Heart right ventricle (tissue), 16 donors: ENCODE measurements at places on chromosomes 11 and 22.

DNA sequence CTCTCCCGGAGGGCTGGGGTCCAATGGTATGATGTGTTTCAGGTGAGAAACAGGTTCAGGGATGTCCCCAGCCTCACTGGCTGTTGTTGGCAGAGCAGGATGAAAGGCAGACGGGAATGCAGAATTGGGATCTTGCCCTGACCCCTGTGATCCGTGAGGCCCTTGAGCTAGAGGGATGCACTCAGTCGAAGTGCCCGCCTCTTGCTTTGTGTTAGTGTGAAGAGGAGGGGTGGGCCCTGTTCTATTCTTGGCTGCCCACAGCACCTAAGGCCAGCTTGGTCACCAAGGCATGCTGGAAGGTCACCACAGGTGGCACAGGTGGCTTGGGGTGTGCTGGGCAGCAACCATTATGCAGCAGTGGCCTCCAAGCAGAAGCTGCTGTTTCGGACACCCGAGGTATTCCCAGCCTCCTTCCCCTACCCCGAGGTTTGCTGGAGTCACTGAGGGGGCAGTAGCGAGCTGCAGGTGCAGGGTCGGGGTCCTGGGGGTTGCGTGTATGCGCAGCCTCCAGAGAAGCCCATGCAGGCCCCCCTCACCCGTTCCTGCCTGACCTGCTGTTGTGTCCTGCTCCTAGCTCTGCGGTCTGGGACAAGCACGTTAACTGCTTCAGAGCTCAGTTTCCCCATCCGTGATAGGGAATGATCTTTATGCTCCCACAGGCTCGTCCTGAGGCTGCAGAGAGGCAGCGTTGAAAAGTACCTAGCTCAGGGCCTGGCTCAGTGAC is 13.0 kb downstream of the LRP5 start:
- no peak for DNase-seq

- no peak for DNase-seq
Measured at GRCh38 chr22:22342697-22343580, 98.4 kb downstream of the VPREB1 start.

GRCh38 chr11:34599406-34599945 is 21.4 kb upstream of the EHF start:
- DNase-seq, result no peak

GRCh38 chr11:94028436-94028835 is 7.3 kb downstream of the HEPHL1 start:
- DNase-seq, result no peak

DNA sequence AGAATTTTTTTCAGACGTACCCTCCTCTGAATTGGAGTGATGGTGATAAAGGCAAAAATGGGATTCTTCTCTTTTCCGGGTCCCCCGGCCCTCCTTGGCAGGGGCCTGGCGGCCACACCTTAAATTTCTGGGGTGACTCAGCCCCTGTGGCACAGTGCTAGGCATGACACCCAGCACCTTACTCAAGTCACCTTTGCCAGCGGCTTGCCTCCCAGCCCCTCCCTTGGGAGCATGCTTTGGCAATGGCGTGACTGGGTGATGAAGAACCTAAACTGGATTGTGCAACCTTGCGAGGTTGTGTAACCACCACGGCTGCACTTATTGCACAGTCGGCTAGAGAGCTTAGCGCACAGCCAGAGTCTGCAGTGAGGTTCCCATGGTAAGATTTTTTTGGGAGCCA is 16.2 kb upstream of the LDLRAD3 start:
- no peak for DNase-seq

DNA sequence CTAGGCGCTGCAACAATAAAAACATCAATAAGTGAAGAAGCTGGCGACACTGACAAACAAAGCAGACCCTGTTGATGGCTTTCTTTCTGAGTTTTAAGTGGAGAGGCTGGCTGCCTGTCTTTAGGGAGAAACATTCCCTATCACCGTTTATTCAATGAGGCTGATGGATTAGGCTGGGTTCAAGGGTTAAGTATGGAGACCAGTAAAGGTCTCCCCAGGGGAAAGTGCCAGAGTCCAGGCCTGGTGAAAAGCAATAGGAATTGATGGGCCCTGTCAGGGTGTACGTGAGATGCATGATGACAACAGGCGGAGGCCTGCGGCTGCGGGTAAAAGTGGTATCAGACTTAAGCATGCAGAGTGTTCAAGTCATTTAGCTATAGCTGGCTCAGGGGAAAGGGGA is 102.6 kb downstream of the ALX4 start:
- DNase-seq, result no peak

GRCh38 chr11:73047773-73048371 is 94.2 kb downstream of the FCHSD2 start:
- DNase-seq, result no peak

DNA sequence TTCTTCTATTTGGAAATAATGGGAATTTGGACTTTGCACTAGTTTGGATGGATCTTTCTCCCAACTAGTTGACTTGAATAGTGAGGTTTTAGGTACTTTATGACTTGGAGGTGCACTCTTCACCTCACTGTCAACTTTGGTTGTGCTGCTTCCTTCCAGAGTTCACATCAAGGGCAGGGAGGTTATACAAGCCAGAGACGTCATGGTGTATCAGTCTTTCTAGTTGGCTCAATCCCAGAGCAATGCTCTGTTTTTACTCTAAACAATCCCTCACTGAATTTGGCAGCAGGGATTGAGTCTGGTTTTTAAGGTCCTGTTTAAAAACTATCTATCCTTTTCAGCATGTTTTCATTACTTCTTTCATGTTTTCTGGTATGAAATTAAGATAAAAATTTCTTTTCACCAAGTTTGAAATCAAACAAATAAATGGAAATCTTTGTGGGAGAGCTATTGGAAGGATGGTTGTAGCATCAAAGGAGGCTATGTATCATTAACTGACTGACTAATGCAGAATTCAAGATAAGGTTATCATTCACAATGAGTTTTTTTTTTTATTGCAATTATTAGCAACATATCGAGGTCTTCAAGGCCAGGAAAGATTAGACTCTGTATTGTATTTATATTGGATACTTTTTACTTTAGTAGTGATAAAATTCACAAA is 28.0 kb upstream of the ZBED5 start:
- DNase-seq, result peak; percentile 60

GRCh38 chr11:105937331-105937730 is 84.7 kb downstream of the MSANTD4 start:
- no peak for DNase-seq

DNA sequence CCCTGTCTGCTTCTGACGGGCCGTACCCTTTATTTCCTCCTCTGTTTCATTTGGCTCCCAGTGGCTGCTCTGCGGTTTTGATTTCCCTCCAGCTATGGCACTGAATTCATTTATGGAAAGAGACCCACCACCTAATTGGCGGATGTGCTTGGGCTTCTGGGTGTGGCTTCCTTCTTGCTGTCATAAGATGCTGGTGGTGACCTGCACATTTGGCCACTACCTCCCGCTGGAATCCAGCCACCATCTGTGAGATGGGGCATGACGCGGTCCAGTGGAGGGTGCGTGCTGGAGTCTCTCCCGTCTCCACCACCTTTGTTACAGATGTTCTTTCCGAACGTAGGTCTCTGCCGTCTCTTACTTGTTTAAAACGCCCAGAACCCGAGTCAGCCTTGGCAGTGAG is 47.7 kb upstream of the FADD start:
- DNase-seq, result no peak

DNA sequence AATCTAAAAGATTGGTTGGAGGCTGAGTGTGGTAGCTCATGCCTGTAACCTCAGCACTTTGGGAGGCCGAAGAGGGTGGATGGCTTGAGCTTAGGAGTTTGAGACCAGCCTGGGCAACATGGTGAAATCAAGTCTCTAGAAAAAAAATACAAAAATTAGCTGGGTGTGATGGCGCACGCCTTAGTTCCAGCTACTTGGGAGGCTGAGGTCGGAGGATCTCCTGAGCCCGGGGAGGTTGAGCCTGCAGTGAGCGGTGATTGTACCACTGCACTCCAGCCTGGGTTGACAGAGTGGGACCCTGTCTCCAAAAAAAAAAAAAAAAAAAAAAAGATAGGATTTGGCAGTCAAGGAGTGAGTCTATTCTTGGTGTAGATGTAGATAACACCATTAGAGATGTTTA is 10.6 kb downstream of the FOLR1 start:
- DNase-seq, result no peak

GRCh38 chr11:67503119-67504004 is 1.8 kb downstream of the PITPNM1 start:
- DNase-seq, result no peak

DNA sequence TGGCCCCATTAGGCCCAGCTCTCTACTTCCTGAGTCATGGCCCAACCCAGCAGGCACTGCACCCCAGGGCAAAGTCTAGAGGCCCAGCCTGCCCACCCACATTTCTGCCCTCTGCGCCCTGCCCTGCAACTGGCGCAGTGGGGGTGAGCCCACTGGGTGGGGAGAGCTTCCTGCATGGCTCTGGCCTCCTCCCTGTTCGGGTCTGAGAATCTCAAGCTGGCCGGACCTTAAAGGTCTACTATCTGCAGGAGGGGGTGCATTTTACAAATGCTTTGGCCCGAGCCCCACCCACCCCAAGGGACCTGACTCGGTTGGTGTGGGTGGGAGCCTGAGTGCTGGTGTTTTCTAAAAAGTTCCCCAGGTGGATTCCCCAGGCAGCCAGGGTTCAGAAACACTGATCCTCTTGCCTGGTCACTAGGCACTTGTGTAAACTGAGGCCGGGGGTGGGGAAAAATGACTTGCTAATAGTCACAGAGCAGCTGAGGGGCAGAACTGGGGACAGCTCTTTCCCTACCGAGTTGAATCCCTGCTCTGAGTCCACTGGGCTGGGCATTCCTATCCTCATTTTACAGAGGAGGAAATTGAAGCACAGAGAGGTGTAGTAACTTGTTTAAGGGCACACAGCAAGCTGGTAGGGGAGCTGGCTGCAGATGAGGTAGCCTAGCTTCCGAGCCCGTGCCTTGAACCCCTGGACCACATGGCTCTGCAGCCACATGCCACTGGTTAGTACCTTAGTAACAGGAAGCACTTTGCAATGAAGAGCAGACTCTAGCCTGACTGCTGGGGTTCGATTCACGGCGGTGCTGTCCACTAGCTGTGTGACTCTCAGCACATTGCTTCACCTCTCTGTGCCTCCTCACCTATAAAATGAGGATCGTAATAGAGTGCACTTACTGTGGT is 36.3 kb downstream of the CD82 start:
- DNase-seq, result no peak

DNA sequence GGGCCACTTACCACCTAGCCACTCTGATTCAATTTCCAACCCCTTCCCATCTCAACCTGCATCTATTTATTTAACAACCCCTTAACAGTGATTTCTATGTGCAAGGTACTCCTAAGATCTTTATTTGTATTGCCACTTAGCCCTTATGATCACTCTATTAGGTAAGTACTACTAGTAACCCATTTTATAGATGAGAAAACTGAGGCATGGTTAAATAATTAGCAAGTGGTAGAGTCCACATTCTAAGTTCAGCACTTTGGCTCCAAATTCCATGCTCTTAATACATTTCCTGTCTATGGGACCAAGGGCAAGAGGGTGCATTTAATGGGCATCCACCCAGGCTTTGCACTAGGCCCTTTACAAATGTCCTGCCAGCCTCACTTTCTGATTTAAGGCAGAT is 38.1 kb upstream of the CSNK2A3 start:
- no peak for DNase-seq

DNA sequence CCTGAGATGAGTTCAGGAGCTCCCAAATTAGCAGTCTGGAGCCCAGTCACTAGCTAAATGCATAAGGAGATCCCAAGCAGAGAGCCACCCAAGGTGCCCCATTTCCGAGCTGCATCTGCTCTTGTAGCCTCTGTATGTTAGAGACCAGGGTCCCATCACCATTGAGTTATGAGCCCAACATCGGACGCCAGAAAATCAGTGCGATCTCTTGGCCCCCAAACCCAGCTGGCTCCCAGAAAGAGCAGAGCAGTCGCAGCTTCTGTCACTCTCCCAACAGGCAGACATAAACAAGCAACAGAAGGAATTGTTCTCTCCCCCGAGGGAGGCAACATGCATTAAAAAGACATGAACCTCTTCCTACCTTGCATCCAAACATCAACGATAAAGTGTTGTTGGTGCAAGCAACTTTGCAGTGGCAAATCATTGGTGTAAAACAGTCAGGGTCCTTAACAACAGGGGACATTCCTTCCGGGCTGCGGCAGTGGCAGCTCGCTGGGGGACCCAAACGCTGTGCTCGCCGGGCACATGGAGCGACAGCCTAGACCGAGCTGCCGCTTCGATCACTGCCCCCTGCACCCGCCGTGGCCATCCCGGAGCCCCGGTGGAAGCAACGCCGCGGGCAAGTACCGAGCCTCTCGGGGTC is 907.1 kb downstream of the DLG2 start:
- no peak for DNase-seq

DNA sequence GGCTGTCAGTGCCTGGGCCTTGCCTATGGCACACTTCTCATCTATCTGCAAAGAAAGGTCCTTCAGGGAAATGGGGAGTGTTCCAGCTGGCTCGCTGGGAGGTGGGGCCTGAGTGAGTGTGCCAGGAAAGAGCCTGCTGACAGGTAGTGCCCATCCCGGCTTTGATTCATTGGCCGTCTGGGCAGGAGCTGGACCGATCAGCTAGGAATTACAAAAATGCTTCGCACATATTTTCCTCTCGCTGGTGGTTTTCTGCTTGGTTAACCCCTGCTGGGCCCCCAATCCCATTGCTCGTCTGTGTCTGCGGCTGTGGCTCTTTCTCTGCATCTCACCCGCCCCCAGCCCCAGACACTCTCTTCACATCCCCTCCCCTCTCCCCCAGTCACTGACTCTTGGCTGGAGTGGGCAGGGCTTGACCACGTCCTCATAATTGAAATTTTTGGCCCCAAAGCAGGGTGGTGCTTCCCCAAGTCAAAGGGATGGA is 10.8 kb downstream of the LIF start:
- DNase-seq, result no peak

DNA sequence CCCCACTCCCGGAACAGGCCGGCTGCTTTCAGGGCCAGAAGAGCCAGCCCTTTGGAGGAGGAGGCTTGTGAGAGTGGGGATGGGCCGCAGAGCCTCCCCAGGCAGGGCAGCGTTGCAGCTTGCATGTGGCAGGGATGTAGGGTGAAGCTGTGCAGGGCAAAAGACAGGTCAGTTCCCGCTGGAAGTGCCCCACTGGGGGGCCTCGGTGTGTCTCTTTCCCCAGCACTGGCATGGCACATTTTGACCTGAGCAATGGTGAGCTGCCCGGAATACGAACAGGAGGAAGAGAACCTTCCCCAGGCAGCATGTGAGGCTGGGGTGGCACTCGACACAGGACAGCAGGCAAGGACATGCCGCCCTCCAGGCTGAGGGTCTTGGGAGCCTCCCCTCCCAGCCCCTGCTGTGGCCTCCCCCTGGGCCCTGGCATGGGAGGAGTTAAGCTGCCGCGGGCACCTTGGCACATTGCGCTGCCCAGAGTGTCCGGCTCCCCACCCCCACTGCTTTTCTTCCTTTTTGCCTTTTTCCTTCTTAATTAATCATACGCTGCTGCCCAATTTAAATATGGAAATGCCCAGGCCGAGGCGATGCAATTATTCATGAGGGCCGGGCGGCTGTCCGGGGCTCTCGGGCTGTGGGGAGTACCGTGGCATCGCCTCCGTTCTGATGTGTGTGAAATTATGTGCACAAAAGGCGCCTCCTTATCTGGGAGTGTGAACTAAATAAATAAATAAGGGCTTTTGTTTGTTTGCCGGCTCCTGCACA is 76.0 kb upstream of the WNT7B start:
- no peak for DNase-seq
